ENCODE measurements at places on chromosomes 1 and 21.
A peak's percentile ranks its signal among the peaks of the same experiment; 100 is the strongest.

GRCh38 chr1:6546326-6546725, 8.0 kb downstream of the NOL9 start:
- DNase-seq: no peak

DNA sequence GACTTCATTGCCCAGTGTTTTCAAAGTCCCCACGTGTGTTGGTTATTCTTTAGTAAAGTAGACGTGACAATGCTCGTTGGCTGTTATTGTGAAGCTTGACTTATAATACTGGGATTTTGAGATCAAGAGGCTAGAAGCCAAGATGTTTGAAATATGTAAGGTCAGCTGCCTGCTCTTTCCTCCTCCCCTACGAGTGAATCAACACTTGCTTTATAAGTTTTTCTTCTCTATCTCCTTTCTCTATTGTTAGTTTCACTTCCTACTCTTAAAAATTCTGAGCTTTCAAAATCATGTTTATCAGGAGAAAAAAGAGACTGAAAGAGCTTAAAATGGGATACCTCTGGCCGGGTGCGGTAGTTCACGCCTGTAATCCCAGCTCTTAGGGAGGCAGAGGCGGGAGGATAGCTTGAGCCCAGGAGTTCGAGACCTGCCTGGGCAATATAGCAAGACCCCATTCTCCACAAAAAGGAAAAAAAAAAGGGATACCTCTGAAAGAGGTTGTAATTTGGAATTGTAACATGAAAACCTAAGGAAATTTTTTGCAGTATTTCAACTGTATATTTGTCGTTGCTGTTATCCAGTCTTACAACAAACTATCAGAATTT, 72.0 kb downstream of the EPB41 start:
- DNase-seq: no peak

- DNase-seq: no peak
Observed at GRCh38 chr1:5827516-5827915, 164.7 kb downstream of the NPHP4 start.

DNA sequence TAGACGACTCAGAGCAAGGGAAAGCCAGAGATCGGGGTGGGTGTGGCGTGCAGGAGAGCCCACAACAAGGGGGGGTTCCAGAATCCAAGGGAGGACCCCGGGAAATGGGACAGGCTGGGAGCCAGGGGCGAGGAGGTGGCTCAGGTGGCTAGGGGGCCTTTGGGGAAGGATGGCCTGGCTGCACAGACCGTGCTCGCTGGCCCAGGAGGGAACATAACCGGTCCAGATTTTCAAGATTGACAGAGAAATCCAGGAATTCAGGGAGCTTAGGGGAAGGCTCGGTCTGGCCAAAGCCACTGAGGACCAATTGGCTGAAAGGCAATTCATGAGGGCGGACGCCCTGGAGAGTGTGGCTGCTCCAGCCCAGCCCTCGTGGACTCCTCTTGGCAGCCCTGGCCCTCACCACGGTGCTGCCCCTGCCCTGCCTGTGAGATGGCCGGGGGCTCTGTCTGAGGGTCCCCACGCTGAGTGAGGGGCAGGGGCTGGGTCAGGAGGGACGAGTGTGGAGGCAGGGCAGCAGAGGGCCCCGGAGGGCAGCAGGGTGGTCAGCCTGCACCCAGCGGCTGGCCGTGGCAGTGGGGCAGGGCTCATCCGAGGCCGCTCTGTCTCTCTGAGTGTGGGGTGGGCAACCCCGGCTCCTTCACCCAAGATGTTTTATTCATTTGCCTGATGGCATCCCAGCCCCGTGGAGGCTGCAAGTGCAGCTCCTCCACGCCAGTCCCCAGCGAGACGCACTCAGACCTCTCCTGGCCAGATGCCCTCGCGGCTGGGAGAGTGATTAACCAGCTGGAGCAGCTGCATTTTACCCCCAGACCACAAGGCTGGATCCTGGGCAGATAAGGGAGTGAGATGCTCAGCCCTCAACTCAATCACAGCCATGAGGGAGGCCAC, 5.6 kb upstream of the LRRC3 start:
- DNase-seq: no peak

GRCh38 chr1:174017231-174017970, 4.8 kb downstream of the RC3H1 start:
- DNase-seq: no peak

GRCh38 chr1:47180603-47181094, 9.2 kb downstream of the PDZK1IP1 start:
- DNase-seq: no peak

- no peak for DNase-seq
Observed at GRCh38 chr21:32311621-32312020, 13.0 kb downstream of the MRAP start.

DNA sequence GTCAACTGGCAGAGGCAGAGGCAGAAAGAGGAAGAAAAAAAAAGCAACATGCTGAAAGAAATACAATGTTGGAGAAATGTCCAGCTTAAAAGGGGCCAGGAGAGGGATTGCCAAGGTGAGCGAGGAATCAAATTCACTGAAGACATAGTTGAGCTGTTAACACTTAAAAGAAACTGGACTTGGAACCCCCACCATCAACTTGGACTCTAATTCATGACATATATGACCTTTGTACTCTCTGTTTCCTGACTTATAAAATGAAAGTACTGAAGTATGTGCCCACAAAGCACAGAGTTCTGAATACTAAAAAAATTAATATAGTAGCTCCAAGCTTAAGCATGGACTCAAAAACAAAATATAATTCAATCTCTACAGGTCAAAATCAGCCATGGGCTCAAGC, 16.1 kb downstream of the PRR9 start:
- DNase-seq: no peak

DNA sequence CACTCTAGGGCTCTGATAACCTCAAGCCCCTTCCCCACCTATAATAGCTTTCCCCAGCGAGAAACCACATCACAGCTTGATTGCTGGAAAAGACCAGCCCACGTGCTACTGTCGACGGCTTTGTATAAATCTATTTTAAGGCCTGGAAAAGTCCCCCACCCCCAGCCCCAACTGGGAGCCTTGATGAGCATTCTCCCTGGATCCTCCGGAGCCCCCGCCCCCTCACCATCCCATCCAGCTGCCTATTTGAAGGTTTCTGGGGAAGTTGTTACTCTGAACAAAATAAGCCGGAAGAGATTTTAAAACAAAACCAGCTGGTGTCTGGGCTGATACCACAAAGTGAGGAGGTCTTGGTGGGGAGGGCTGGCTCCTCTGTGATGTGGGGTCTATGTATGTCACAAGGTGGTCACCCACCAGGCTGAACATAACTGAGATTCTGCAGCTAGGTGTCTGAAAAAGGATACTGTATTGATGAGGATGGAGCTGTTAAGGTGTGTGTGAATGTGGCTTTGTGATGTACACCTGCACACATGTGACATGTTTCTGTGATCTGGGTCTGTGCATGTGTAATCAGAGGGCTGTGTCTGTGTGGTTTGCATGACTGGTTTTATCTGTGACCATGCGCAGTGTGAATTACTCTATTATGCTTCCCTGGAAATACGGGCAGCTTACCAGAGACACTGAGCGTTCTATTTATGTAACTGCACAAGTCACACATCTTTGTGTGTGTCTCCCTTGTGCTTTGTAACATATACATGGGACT, 25.0 kb downstream of the RIMS3 start:
- DNase-seq: no peak

- no peak for DNase-seq
Observed at GRCh38 chr1:202578565-202578964, 131.7 kb downstream of the SYT2 start.

GRCh38 chr1:202852163-202852904, 36.6 kb downstream of the RABIF start:
- no peak for DNase-seq

DNA sequence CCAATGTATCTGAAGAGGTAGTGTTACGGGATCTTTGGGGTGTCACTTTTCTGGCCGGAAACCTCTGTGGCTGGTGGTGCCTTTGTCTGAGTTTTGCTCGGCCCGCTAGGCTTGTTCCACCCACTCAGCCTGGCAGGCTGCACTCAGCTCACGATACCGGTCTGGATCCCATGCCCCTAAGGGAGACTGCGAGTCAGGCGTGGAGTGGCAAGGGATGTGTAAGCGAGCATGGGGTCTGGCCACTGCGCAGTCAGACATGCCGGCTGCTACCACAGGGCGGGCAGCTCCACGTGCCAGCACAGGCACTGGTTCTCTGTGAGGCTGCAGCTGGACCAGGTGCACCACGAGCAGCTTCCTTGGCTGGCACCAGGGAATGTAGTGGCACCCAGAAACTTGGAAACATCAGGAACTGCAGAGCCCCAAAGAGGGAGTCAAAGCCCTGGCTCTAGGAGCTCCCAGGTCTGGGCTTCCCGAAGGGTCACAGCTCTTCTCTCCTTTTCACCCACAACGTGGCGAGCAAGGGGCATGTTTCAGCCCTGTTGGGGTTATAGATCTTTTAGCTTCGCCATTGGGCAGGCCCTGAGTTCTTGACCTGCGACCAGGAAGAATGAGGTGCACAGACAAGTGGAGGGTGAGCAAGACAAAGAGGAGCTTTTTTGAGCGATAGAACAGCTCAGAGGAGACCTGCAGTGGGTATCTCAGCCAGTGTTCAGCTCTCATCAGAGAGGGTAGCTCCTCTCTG, 23.8 kb upstream of the LRRC8C start:
- DNase-seq: peak; percentile 54

- DNase-seq: no peak
Observed at GRCh38 chr1:6414443-6414844, 5.3 kb downstream of the HES2 start.

DNA sequence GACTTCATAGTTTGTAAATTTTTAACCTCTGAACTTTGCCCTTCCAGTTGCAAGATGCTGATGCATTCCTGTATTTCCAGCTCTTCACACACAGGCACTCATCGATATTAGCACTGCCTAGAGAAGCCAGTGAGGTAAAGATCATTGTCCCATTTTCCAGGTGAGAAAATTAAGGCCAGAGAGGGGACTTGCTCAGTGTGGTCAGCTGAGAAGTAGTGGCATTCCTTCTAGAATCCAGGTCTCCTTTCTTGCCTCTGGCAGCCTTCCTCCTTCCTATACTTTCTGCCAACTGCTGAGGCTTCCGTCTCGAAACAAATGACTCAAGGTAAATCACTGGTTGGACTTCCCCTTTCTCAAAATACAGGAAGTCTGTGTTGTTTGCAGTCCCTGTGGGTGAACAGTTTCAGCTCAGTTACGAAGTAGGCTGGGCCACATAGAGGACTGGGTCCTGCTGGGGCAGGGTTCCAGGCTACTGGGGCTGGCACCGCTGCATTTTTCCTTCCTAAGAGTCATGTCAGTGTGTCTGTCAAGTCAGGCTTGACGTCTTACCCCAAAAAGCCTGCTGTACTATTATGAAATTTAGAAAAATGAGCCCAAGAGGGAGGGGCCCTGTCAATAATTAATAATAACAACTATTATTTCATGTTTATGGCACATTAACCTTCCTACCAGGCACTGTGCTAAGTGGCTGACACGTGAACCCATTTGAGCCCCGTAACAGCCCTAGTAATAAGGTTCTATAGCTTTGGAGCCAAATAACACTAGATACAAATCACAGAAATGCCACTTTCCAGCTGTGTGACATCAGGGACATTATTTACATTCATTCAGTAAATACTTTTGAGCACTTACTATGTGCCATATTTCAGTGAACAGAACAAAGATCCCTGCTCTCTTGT, 16.6 kb upstream of the RNF19B start:
- peak; percentile 53 for DNase-seq

DNA sequence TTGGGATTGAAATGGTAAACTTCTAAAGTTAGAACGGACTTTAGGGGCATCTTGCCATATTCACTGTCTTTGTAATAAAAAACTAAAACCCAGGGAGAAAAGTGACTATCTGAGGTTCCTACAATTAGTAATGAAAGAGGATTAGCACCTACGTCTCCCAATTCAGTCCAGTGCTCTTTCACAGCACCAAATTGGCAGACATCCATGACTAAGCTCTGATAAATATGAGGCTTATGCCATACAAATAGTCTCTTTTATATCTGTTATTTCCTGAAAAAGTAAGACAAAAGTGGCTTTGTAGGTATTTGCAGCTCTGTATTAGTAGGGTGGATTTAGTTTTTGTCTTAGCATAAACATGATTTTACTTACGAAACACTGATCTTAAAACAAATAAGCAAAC, 315.0 kb upstream of the NRIP1 start:
- no peak for DNase-seq

- DNase-seq: no peak
Observed at GRCh38 chr1:1225238-1225845, 6.5 kb downstream of the SDF4 start.

DNA sequence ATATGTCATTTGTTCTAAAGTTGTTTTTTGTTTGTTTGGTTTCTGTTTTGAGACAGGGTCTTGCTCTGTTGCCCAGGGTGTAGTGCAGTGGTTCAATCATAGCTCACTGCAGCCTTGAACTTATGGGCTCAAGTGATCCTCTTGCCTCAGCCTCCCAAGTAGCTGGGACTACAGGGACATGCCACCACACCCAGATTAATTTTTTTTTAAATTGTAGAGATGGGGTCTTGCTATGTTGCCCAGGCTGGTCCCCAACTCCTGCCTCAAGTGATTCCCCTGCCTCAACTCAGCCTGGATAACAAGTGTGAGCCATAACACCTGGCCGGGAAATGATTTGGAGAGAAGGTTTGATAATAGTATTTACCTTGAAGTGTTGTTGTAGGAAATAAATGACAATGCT, 18.2 kb downstream of the NEXN start:
- no peak for DNase-seq

GRCh38 chr1:167776151-167776550, 54.4 kb downstream of the MPZL1 start:
- DNase-seq: no peak

GRCh38 chr1:11940260-11940921, 5.9 kb downstream of the PLOD1 start:
- DNase-seq: no peak

- DNase-seq: no peak
Observed at GRCh38 chr1:116824631-116825206, 70.5 kb downstream of the CD2 start.

DNA sequence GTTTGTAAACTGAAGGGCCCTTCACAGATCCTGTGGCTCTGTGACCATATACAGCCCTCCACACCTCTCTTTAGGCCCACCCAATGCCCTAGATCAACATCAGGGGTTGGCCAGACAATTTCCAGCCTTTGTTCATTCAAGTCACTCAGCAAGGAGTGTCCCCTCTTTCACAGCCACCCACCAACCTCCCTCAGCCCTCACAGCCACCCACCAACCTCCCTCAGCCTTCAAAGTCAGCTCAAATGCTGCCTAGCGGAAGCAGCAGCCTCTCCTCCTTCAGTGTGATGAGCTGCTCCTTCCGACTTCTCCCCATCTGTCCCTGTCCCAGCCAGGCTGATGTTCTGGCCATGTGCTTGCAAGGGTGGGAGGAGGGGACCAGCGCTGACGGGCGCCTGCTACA, 71.4 kb downstream of the DMRTB1 start:
- no peak for DNase-seq

DNA sequence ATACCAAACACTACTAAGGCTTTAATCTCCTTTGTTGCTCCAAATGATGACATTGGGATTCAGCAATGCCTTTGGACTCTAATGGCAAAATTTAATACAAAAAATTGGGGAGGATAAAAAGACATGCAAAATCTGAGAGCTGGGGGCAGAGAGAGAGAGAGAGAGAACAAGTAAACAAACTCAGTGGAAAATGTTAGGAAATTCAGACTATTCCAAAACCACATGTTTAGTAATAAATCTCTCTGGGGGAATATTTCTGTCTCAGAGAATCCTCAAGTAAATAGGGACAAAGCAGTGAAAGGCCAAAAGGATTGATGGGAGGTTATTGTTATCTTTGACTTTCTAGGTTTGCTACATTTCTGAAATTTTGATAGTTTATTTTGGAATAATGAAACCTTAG, 65.7 kb downstream of the PLA2G4A start:
- DNase-seq: no peak

- no peak for DNase-seq
Observed at GRCh38 chr1:210586771-210587170, 258.1 kb downstream of the HHAT start.

- DNase-seq: no peak
Observed at GRCh38 chr1:214205053-214205452, 75.9 kb upstream of the SMYD2 start.

- no peak for DNase-seq
Observed at GRCh38 chr1:231058416-231059109, 18.5 kb upstream of the FAM89A start.
